Breast epithelium (tissue), 4 donors: ENCODE measurements at places on chromosomes 3 and 15. TPM values are rescaled to one million over a fixed set of nuclear protein-coding genes. Genes with fewer than 3 reads are reported as not detected.

GRCh38 chr3:171789759-171790505, 20.4 kb downstream of the PLD1 start:
- peaks cover 4% of the 10 kb centered on the region for H3K4me1 ChIP-seq
- no peak for DNase-seq
- H3K36me3 ChIP-seq: no peaks in the 10 kb centered on the region
- no peaks in the 10 kb centered on the region for H3K27me3 ChIP-seq

Gene CPNE9
- not detected for total RNA-seq

DNA sequence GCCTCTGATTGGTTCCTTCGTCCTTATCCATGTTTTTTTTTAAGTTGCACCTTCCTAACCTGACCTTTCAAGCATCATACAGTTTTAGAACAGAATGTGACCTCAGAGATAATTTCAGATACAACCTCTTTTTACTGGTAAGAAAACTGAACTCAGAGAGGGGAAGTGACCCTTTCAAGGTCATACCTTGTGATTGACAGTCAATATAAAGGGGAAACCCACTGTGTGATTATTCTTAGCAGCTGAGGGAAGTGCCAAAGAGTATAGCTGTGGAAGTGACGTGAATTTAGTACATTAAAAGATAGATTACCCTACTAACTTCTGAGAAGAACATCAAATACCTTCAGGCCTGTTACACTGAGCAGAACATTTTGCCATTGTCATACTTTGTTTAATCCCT, 319.4 kb downstream of the NEK10 start:
- no peak overlapping the region for H3K27ac ChIP-seq
- no peaks in the 10 kb centered on the region for H3K36me3 ChIP-seq
- H3K4me3 ChIP-seq: no peak overlapping the region
- no peaks in the 10 kb centered on the region for H3K4me1 ChIP-seq
- H3K27me3 ChIP-seq: no peaks in the 10 kb centered on the region

DNA sequence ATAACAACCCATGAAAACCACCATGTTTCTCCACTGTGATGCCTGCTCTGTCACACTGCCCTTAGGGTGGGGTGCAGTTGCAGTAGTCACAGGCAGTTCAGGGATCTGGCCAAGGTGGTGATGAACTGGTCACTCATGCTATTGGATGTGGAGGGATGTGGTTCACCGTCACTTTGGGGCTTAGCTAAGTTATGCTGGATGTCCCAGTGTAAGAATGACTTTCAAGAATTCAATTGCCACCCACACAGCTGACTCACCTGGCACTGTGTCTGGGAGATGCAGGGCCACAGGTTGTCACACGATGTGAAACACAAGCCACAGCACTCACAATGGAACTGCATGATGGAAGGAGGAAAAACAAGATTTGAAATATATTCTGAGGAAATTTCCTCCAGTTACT, 146.1 kb upstream of the CTNNB1 start:
- no peak overlapping the region for H3K4me3 ChIP-seq
- H3K27me3 ChIP-seq: no peaks in the 10 kb centered on the region
- H3K36me3 ChIP-seq: no peaks in the 10 kb centered on the region
- no peak overlapping the region for H3K27ac ChIP-seq
- H3K4me1 ChIP-seq: no peaks in the 10 kb centered on the region

DNA sequence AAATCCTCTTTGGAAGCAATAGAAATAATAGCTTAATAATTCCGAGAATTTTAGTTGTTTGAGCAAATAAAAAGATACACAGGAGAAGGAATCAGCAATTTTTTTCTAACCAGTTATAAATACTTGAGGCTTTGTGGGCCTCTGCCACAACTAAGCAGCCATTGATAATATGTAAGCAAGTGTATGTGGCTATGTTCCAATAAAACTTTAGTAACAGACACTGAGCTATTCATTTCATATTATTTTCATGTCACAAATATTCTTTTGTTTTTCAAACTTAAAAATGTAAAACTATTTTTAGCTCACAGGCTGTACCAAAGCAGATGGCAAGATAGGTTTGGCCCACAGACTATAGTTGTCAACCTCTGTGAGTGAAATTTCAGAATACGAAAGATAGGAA, 85.7 kb downstream of the MSL2 start:
- no peak overlapping the region for H3K4me3 ChIP-seq
- no peak overlapping the region for H3K27ac ChIP-seq
- DNase-seq: no peak
- no peaks in the 10 kb centered on the region for H3K27me3 ChIP-seq
- H3K36me3 ChIP-seq: no peaks in the 10 kb centered on the region
- no peaks in the 10 kb centered on the region for H3K4me1 ChIP-seq

Gene P2RY14
- total RNA-seq: 8.5 TPM

DNA sequence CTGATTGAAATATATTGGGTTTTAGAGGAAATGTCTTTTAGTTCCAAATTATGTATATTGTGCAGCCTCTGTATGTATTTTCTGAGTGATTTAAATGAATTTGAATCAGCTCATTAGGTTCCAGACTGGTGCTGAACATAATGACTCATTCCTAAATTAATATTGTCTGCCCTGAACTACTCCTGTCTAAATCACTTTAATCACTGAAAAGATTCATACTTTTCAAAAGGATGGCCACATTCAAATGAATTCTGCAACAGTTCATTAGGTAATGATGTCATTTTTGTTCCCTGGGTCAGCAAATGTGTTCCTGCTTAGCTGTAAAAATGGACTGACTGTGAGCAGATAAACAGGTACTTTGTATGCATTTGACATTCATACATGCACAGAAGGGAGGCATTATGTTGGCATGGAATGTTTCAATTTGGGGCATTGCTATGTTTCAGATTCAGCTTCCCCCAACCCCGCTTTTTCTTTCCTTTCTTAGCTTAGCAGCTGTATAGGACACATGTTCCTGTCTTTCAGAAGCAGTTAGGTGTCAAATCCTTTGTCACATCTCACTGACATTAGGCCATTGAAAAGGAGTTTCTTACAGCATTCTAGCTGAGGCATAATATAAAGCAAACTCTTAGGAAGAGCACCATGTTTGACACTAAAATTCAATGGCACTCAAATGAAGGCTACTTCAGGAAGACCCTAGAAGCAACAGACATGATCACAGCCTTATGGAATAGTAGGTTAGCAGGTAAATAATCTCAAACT, 318.5 kb upstream of the ARPP21 start:
- H3K27me3 ChIP-seq: no peaks in the 10 kb centered on the region
- no peak overlapping the region for H3K4me3 ChIP-seq
- no peaks in the 10 kb centered on the region for H3K4me1 ChIP-seq
